ENCODE measurements at places on chromosomes 1 and 21. TPM values are rescaled to one million over a fixed set of nuclear protein-coding genes. Genes with fewer than 3 reads are reported as not detected.

The TRAF5 gene
- 5.5 TPM for polyA plus RNA-seq

The OR2T33 gene
- polyA plus RNA-seq = not detected

The KIFAP3 gene
- polyA plus RNA-seq = 15.4 TPM

- no peak overlapping the region for H3K4me3 ChIP-seq
- H3K27me3 ChIP-seq = peaks cover 64% of the 10 kb centered on the region
- no peak for DNase-seq
- no peak overlapping the region for H3K27ac ChIP-seq
- H3K36me3 ChIP-seq = no peaks in the 10 kb centered on the region
- H3K4me1 ChIP-seq = no peaks in the 10 kb centered on the region
Measured at GRCh38 chr1:156648951-156649350, 7.0 kb downstream of the BCAN start.

- H3K27ac ChIP-seq = peak overlapping the region; percentile 40
- H3K4me3 ChIP-seq = no peak overlapping the region
- peak; percentile 81 for DNase-seq
- no peaks in the 10 kb centered on the region for H3K27me3 ChIP-seq
- H3K36me3 ChIP-seq = no peaks in the 10 kb centered on the region
Measured at GRCh38 chr1:31745096-31745945, 18.8 kb downstream of the ADGRB2 start.

- no peak for DNase-seq
- no peaks in the 10 kb centered on the region for H3K4me1 ChIP-seq
- H3K27me3 ChIP-seq = no peaks in the 10 kb centered on the region
Measured at GRCh38 chr21:33510826-33511225, 19.3 kb upstream of the DNAJC28 start.

DNA sequence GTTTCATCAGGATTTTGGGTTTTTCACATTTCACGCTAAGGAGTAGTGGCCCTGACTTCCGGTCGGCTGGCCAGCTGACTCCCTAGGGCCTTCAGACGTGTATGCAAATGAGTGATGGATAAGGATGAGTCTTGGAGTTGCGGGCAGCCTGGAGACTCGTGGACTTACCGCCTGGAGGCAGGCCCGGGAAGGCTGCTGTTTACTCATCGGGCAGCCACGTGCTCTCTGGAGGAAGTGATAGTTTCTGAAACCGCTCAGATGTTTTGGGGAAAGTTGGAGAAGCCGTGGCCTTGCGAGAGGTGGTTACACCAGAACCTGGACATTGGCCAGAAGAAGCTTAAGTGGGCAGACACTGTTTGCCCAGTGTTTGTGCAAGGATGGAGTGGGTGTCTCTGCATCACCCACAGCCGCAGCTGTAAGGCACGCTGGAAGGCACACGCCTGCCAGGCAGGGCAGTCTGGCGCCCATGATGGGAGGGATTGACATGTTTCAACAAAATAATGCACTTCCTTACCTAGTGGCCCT is 23.1 kb upstream of the TNFRSF1B start:
- DNase-seq = peak; percentile 86
- H3K4me3 ChIP-seq = no peak overlapping the region
- H3K27ac ChIP-seq = peak overlapping the region; percentile 88
- no peaks in the 10 kb centered on the region for H3K36me3 ChIP-seq
- H3K27me3 ChIP-seq = no peaks in the 10 kb centered on the region
- peaks cover 25% of the 10 kb centered on the region for H3K4me1 ChIP-seq

DNA sequence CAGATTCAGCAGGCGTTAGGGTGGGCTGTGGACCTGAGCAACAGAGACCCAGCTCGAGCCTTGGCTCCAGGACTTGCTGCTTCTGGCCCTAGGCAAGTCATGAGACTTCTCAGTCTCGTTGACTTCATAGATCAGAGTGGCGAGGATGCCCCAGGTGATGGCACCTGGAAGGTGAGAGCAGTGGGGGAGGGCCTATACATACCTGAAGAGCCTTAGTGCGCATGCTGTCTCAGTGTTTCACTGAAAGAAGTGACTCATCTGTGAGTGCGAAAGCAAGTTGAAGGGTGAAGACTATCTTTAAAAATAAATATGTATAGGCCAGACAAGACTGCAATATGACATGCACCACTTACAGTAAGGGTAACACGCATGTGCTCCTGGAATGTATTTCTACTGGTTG is 10.1 kb downstream of the PLEKHA6 start:
- no peak overlapping the region for H3K4me3 ChIP-seq
- H3K36me3 ChIP-seq = no peaks in the 10 kb centered on the region
- DNase-seq = peak; percentile 38
- H3K27ac ChIP-seq = peak overlapping the region; percentile 97

DNA sequence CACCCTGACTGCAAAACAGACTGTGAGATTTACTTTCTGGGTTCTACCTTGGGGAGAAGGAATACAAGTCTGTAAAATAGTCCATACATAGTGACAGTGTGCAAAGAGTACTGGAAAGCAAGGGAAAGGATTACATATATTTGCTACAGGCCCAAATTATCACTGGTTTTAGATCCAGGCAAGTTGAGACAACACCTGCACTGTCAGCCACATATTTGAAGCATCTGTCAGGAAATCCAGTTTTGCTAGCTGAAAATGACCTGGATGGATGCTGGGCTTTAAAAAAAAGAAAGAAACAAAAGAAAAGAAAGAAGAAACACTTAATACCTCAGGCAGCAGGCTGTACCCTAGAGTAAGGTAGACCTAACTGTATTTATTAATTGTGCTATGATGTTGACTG is 23.9 kb upstream of the SPRR2G start:
- no peak overlapping the region for H3K4me3 ChIP-seq
- H3K36me3 ChIP-seq = peaks cover 4% of the 10 kb centered on the region
- H3K4me1 ChIP-seq = no peaks in the 10 kb centered on the region
- H3K27ac ChIP-seq = no peak overlapping the region
- no peak for DNase-seq

DNA sequence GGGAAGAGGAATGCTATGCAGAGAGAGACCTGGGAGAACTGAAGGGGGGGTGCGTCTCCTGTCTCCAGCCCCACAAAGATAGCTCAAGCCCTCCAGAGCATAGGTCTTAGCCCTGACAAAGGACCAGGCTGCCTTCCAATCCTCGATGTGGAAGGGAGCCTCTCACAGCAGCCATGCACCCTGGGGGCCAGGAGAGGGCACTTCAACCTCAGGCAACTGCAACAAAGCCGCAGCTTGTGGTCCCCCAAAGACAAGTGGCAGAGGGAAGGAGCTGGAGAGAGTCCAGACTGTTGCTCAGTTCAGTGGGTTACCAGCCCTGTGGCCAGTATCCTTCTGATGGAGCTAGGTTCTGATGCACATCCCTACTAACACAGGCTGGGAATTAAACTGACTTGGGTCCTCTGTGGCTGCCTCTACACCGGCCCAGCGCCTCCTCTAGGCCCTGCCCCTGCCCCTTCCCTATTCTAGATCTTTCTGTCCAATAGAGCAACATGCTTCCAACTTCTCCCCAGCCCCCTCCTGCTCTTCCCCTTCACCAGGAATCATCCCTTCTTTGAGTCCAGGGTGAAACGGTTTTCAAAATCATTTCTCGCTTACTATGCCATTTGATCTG is 100.7 kb upstream of the SPATA6 start:
- no peak overlapping the region for H3K4me3 ChIP-seq
- peaks cover 4% of the 10 kb centered on the region for H3K27me3 ChIP-seq
- DNase-seq = peak; percentile 85
- H3K27ac ChIP-seq = no peak overlapping the region

GRCh38 chr1:167511374-167511986 is 6.8 kb downstream of the CD247 start:
- H3K27ac ChIP-seq = no peak overlapping the region
- H3K27me3 ChIP-seq = no peaks in the 10 kb centered on the region
- H3K4me3 ChIP-seq = no peak overlapping the region
- peaks cover 5% of the 10 kb centered on the region for H3K4me1 ChIP-seq

- H3K27me3 ChIP-seq = no peaks in the 10 kb centered on the region
- H3K36me3 ChIP-seq = no peaks in the 10 kb centered on the region
- peak; percentile 29 for DNase-seq
- no peak overlapping the region for H3K4me3 ChIP-seq
Measured at GRCh38 chr1:208654241-208654640, 410.1 kb upstream of the PLXNA2 start.

DNA sequence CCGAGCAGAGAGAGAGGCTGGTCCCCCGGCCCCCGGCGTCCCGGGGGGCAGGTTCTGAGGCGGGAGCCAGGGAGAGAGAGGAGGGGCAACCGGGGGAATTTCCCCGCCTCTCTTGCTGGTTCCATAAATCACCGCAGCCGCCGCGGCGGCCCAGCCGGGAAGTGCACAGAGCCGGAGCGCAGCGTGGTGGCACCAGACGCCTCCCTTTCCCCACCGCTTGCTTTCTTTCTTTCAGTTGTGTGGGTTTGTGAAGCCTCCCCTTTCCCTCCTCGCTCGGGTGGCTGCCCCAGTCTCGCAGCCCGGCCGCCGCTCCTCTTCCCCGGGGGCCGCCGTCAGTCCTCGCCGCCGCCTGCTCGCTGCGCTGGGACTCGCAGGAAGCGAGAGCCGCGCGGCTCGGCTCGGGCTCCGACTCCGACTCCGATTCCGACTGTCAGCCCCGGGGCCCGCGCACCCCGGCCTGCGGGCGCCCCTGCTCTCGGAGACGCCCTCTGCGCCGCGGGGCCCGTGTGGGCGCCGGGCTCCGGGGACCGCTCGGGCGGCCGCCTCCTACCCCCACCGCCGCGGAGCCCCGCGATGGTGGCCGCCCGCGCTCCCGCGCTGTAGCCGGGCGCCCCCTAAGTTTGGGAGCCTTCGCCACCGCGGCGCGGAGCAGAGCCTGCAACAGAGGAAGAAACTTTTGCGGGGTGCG is at the start of gene CACHD1:
Gene CACHD1 (plus strand): TSS at position 153 of the 688 bp plus-strand sequence. CDS start 616 bp downstream, outside the sequence.
- H3K4me3 ChIP-seq = peak within 1 kb of the TSS; percentile 93
- peak within 1 kb of the TSS; percentile 94 for H3K27ac ChIP-seq
- peak; percentile 94 for DNase-seq
- no peaks in the 10 kb centered on the region for H3K36me3 ChIP-seq
- H3K4me1 ChIP-seq = peaks cover 16% of the 10 kb centered on the region

- H3K27me3 ChIP-seq = no peaks in the 10 kb centered on the region
- no peaks in the 10 kb centered on the region for H3K36me3 ChIP-seq
- no peak for DNase-seq
- H3K27ac ChIP-seq = no peak overlapping the region
- H3K4me3 ChIP-seq = no peak overlapping the region
- no peaks in the 10 kb centered on the region for H3K4me1 ChIP-seq
Measured at GRCh38 chr1:98314601-98315000, 346.9 kb upstream of the SNX7 start.

DNA sequence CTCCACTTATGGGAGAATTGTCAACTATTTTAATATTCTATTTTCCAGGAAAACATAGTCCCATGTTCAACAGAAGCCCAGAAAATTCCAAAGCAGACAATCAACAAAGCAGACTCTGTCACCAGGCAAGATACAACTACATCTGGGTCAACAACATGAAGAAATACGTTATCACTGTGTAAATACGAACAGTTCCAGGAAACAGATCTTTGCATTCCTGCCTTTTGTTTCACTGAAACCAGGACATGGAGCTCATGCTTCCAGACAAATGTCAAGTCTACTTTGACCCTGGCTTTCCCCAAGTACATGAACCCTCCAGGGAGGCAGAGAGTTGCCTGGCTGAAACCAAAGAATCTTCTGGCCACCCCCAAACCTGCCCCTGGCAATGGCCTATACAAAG is 106.7 kb downstream of the SETD4 start:
- H3K27ac ChIP-seq = peak overlapping the region; percentile 77
- H3K4me3 ChIP-seq = no peak overlapping the region
- no peaks in the 10 kb centered on the region for H3K36me3 ChIP-seq
- H3K27me3 ChIP-seq = no peaks in the 10 kb centered on the region
- DNase-seq = peak; percentile 40

DNA sequence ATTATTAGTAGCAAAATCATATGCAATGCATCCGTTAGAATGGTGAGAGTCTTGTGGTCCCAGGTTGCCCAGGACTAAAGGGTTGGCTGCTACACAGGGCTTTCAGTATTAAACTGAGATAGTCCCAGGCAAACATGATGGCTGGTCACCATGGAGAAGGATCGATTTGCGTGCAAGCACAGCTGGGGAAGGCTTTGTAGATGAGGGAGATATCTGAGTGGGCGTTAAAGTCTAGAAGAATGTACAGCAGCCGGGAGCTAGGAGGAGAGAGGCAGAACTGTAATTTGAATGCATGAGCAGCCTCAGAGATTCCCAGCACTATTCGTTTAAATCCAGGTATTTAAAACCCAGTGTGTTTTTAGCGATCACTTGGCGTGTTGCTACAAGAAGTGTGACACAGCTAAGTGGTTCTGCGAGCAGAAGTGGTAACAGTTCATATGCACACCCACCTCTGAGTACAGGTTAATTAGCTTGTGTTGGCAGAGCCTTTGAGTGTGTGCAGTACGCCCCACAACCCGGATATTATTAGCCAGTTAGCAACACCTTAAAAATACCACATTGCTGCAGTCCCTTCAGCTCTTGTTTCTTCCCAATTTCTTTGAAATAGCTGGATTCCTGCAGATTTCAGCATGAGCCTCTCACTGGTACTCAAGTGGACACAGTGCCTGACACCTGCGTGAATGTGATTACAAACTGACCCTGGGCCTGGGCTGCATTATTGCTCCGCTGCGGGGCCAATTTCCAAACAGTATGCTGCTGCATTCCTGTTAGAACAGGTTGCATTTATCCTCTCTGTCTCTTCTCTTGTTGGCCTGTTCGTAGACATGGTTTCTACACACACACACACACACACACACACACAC is 67.2 kb upstream of the SCAF4 start:
- no peak for DNase-seq
- H3K4me3 ChIP-seq = no peak overlapping the region
- H3K36me3 ChIP-seq = no peaks in the 10 kb centered on the region
- H3K4me1 ChIP-seq = no peaks in the 10 kb centered on the region
- H3K27ac ChIP-seq = no peak overlapping the region

DNA sequence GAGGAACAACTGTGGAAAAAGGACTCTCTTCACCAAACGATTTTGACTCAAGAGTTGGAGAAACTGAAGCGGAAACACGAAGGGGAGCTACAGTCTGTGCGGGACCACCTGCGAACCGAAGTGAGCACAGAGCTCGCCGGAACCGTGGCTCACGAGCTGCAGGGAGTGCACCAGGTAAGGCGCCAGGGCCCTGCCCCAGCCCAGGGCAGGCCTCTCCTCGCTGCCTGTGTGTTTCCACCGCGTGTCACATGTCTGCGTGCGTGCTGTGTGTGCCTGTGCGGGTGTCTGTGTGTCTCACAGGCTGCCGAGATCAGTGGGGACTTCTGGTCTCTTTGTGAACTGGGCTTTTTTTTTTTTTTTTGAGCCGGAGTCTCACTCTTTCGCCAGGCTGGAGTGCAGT is 43.0 kb downstream of the PCNT start:
- H3K27ac ChIP-seq = no peak overlapping the region
- H3K27me3 ChIP-seq = no peaks in the 10 kb centered on the region
- H3K4me3 ChIP-seq = no peak overlapping the region
- no peaks in the 10 kb centered on the region for H3K4me1 ChIP-seq

DNA sequence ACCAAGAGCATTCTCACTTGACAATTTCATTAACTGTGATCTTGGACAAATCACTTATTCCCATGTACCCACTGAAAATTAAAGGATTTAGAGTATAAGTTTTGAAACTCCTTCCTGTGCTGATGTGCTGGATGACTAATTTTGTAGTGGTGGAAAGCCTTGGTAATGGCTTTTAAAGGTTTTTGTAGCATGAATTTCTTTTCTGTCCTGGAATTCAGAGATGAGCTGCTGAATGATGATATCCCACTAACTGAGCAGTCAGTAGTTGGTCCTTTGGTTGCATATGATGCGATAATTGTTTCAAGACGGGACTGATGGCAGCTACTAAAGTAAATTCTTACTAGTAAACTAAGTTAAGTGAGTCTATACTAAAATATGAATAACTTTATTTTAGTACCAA is 5.2 kb downstream of the RPL5 start:
- peaks cover 21% of the 10 kb centered on the region for H3K4me1 ChIP-seq
- no peak for DNase-seq
- peaks cover 3% of the 10 kb centered on the region for H3K36me3 ChIP-seq

GRCh38 chr1:214801191-214801590 is 198.2 kb downstream of the CENPF start:
- no peak for DNase-seq
- no peaks in the 10 kb centered on the region for H3K27me3 ChIP-seq
- H3K27ac ChIP-seq = no peak overlapping the region

Data from hepatocyte (in vitro differentiated cells).